Mesothelial cell of epicardium (in vitro differentiated cells): ENCODE measurements at places on chromosomes 5 and 9. TPM values are rescaled to one million over a fixed set of nuclear protein-coding genes. Genes with fewer than 3 reads are reported as not detected.

Gene ODF2
- 41.2 to 42.4 TPM (median 42.0 TPM) in 3 replicates for total RNA-seq

Gene STPG3
- 0.18 to 0.29 TPM in 2 of 3 replicates, not detected in the other for total RNA-seq

Gene FCN2
- not detected in 3 replicates for total RNA-seq

Gene TRIM52
- 12.8 to 14.6 TPM (median 13.3 TPM) in 3 replicates for total RNA-seq

Gene SV2C
- total RNA-seq = 0.02 to 0.18 TPM (median 0.05 TPM) in 3 replicates

Gene RALGPS1
- total RNA-seq = 25.6 to 29.5 TPM (median 26.9 TPM) in 3 replicates

Gene MEF2C
- 8.4 to 9.6 TPM (median 9.1 TPM) in 3 replicates for total RNA-seq

Gene SPINK5
- total RNA-seq = 19.8 to 20.8 TPM (median 19.8 TPM) in 3 replicates

Gene ISOC1
- total RNA-seq = 31.2 to 32.7 TPM (median 32.5 TPM) in 3 replicates

Gene GRIA1
- total RNA-seq = 1.2 to 1.8 TPM (median 1.3 TPM) in 3 replicates

Gene SPINK7
- total RNA-seq = not detected in 3 replicates

- peaks cover 4% of the 10 kb centered on the region for H3K27me3 ChIP-seq
- no peak for DNase-seq
- H3K4me1 ChIP-seq = peaks cover 16% of the 10 kb centered on the region
- no peaks in the 10 kb centered on the region for H3K36me3 ChIP-seq
- no peak overlapping the region for H3K27ac ChIP-seq
Measured at GRCh38 chr9:127918183-127919107, 1.6 kb upstream of the ST6GALNAC4 start.

DNA sequence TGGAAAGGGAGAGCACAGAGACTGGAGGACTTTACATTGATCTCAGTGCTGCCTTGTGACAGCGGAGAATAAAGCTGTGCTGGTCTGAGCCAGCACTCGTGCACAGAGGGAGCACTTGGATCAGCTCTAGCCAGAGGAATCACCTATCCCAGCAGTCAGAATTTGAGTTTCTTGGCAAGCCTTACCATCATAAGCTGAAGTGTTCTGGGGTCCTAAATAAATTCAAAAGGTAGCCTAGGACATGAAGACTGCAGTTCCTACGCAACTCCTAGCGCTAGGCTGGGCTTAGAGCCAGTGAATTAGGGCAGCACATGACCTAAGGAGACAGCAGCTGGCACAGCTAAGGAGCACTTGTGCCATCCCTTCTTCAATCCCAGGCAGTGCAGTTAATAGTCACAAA is 119.5 kb downstream of the HMHB1 start:
- H3K4me1 ChIP-seq = peaks cover 8% of the 10 kb centered on the region
- no peak for DNase-seq
- H3K27me3 ChIP-seq = no peaks in the 10 kb centered on the region
- H3K4me3 ChIP-seq = no peak overlapping the region
- no peak overlapping the region for H3K27ac ChIP-seq

GRCh38 chr5:82255844-82256243 is 22.3 kb downstream of the RPS23 start:
- no peak overlapping the region for H3K4me3 ChIP-seq
- H3K4me1 ChIP-seq = no peaks in the 10 kb centered on the region
- H3K27me3 ChIP-seq = no peaks in the 10 kb centered on the region

GRCh38 chr5:123754908-123755307 is 242.9 kb downstream of the CSNK1G3 start:
- peaks cover 40% of the 10 kb centered on the region for H3K4me1 ChIP-seq
- H3K27me3 ChIP-seq = no peaks in the 10 kb centered on the region
- H3K36me3 ChIP-seq = no peaks in the 10 kb centered on the region
- peak overlapping the region; percentile 82 for H3K27ac ChIP-seq
- DNase-seq = no peak

- no peak overlapping the region for H3K27ac ChIP-seq
- H3K27me3 ChIP-seq = no peaks in the 10 kb centered on the region
Measured at GRCh38 chr9:136619742-136620440, 42.8 kb upstream of the EGFL7 start.

DNA sequence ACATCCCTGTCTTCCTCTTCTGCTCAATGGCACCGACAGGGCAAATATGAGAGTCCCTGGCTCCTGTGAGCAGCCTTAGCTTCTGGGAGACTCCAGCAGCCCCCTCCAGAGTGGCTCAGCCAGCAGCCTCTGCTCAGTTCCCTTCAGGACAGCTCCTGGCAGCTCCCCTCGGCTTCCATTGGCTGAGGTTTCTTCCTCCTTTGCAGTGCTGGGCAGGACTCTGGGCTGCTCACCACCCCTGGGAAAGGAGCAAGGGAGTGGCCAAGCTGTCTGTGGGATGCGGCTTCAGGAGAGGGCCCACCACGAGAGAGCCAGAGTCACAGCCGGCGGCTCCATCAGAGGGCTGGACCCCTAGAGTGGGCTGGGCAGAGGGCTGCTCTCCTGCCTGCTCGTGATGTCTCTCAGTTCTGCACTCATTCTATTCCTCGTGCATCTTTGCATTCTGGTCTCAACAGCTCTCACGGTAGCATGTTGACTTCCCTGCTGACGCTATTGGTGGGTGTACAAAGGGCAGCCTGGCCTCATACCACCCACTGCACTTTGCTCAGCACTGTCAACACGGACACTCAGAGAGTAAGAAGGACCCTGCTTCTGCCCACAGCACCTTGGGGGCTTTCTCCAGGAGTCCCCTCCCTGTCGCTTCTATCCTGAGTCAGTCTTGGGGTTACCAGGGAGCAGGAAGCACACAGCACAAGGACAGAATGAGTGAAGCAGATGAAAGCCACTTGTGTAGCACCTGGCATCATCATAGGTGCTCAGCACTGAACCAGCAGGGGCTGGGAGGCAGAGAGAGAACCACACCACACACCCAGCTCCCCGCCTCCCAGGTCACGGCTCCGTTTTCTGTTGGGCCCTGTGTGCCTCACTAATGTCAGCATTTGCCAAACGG is 80.9 kb upstream of the ALDH1B1 start:
- H3K27me3 ChIP-seq = no peaks in the 10 kb centered on the region
- H3K27ac ChIP-seq = no peak overlapping the region

GRCh38 chr5:90097082-90097477 is 312.5 kb downstream of the CETN3 start:
- no peak overlapping the region for H3K27ac ChIP-seq
- H3K4me3 ChIP-seq = no peak overlapping the region
- H3K4me1 ChIP-seq = peaks cover 29% of the 10 kb centered on the region
- no peaks in the 10 kb centered on the region for H3K36me3 ChIP-seq

DNA sequence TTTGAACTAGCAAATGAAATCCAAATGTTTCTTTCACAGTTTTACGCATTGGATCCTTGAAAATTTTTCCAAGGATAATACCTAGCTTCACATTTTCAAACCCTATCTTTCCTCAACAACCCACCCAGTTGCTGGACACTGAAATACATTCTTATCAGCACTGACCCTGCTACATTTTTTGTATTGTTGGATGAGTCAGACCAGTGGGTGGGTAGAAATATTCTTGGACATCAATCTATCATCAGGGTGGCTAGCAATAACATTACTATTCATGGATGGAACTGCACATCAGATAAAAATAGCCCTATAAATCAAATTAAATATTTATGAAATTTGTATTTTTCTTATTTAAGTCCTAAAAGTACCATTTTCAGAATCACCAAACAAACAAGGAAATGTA is 407.4 kb upstream of the IZUMO3 start:
- no peaks in the 10 kb centered on the region for H3K36me3 ChIP-seq
- H3K4me3 ChIP-seq = no peak overlapping the region
- H3K4me1 ChIP-seq = no peaks in the 10 kb centered on the region

GRCh38 chr5:174448662-174449061 is 275.7 kb upstream of the MSX2 start:
- no peak overlapping the region for H3K4me3 ChIP-seq
- no peaks in the 10 kb centered on the region for H3K27me3 ChIP-seq
- no peak for DNase-seq
- no peaks in the 10 kb centered on the region for H3K36me3 ChIP-seq
- no peak overlapping the region for H3K27ac ChIP-seq

GRCh38 chr9:118665226-118665919 is 703.9 kb downstream of the BRINP1 start:
- H3K27ac ChIP-seq = no peak overlapping the region
- no peak for DNase-seq

DNA sequence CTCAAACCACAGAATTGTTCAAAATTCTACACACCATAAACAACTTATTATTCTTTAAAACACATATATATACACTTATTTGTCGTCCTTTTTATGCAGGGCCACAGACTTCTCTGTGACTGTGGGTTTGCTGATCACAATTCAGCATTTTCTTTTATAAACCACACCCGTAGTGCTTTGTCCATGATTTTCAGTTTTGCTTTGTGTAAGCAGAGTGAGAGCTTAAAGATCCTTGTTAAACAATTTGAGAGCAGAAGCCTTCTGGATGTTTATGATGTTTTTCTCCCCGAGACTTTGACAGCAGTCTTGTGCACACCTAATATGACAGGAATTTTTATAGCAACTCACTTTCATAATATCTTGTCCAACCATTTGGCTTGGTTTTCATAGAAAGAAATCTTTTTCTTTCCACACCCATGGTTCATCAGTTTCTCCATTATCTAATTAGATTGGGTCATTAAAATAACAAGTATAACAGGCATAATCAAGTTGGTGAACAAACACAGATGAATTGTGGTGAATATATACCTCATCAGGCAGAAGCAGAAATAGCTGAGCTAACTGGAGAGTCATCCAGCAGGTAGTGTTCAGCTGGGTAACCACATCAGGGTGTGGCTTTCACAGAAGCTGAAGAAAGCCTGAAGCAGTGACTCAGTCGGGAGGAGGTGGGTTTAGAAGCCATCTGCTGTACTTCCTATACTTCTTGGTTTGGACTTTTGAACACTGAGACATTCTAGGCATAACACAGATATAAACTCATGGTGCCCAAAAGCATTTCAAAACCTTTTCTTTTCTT is 232.8 kb downstream of the DOCK8 start:
- H3K4me3 ChIP-seq = no peak overlapping the region
- peaks cover 29% of the 10 kb centered on the region for H3K36me3 ChIP-seq
- no peak for DNase-seq

GRCh38 chr9:30522486-30522885 is 1862.0 kb upstream of the ACO1 start:
- H3K4me1 ChIP-seq = no peaks in the 10 kb centered on the region
- no peaks in the 10 kb centered on the region for H3K36me3 ChIP-seq
- peaks cover 14% of the 10 kb centered on the region for H3K27me3 ChIP-seq
- DNase-seq = no peak
- H3K27ac ChIP-seq = no peak overlapping the region

DNA sequence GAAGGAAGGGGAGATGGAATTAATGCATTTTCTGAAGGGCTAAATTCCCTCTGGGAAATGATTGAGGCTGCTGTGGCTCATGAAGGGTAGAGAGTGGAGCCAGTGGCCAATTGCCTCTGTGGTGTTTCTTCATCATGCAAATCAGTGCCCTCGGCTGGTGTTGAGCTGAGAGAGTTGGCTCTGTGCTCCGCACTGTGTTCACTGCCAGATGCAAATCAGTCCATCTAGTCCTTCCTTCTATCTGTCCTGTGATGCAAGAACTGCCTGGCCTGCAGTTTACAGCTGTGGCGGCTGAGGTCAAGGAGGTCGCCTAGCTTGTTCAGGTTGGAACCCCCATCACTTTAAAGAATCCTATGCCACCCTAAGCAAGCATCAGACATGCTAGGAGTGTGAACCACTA is 6.0 kb downstream of the TMEM171 start:
- H3K27me3 ChIP-seq = peaks cover 39% of the 10 kb centered on the region

- peak overlapping the region; percentile 89 for H3K4me3 ChIP-seq
- peaks cover 37% of the 10 kb centered on the region for H3K4me1 ChIP-seq
- no peak overlapping the region for H3K27ac ChIP-seq
- DNase-seq = no peak
Measured at GRCh38 chr9:29212397-29213387, 1639.4 kb upstream of the C9orf72 start.

DNA sequence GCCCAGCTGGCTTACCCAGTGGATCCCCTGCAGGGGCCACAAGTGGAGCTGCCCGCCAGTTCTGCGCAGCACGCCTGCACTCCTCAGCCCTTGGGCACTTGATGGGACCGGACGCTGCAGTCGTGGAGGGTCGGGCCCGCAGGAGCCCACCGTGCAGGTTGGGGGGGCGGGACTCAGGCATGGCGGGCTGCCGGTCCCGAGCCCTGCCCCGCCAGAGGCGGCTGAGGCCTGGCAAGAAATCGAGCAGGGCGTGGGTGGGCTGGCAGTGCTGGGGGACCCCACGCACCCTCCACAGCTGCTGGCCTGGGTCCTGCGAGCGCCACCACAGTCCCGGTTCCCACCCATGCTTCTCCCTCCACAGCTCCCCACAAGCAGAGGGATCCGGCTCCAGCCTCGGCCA is 19.2 kb upstream of the BTNL3 start:
- H3K27me3 ChIP-seq = peaks cover 5% of the 10 kb centered on the region
- H3K4me1 ChIP-seq = no peaks in the 10 kb centered on the region
- no peak overlapping the region for H3K4me3 ChIP-seq
- no peak overlapping the region for H3K27ac ChIP-seq
- H3K36me3 ChIP-seq = no peaks in the 10 kb centered on the region

DNA sequence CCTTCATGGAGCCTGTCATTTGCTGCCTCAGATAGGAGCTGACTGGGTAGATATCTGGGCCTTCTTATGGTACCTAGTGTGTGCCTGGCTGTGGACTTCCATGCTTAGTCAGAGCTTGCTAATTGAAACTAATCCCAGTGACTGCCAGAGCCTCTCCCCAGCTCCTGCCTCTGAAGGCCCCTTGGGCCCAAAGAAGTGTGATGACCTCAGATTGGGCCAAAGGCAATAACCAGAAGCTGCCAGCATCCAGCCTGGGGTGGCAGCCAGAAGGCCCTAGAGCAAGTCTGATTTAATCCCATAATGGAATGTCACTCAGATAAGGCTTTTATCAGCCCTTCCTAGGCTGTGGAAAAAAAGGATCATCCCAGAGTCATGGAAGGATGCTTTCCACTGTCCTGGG is 17.1 kb upstream of the CDC23 start:
- peaks cover 2% of the 10 kb centered on the region for H3K36me3 ChIP-seq
- H3K4me1 ChIP-seq = peaks cover 12% of the 10 kb centered on the region
- no peak overlapping the region for H3K4me3 ChIP-seq
- peak overlapping the region; percentile 57 for H3K27ac ChIP-seq
- no peak for DNase-seq
- H3K27me3 ChIP-seq = peaks cover 8% of the 10 kb centered on the region

DNA sequence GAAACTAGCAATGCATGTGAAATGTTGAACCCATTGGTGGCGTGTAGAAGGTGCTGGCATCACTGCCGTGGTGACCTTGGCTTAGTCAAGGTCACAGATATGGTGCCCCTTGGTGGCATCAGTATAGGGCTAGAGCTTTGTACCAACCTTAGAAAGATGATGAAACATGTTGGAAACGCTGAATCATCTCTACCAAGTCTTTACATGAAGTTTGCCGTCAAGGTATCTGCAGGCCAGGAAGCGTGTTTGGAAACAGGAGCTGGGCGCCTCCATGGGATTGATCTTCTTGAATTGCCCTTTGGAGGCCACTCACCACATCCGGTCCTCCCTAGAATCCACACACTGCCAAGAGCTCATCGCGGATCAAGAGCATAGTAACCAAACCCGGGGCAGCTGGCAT is 16.9 kb upstream of the BOD1 start:
- H3K4me3 ChIP-seq = no peak overlapping the region
- no peak for DNase-seq
- H3K27me3 ChIP-seq = no peaks in the 10 kb centered on the region
- H3K36me3 ChIP-seq = no peaks in the 10 kb centered on the region
- H3K27ac ChIP-seq = no peak overlapping the region
- H3K4me1 ChIP-seq = peaks cover 40% of the 10 kb centered on the region

GRCh38 chr5:173880306-173880985 is 7.7 kb upstream of the CPEB4 start:
- H3K4me3 ChIP-seq = no peak overlapping the region
- no peak overlapping the region for H3K27ac ChIP-seq
- no peaks in the 10 kb centered on the region for H3K36me3 ChIP-seq
- H3K27me3 ChIP-seq = no peaks in the 10 kb centered on the region
